Mesothelial cell of epicardium (in vitro differentiated cells): ENCODE measurements at places on chromosomes 11 and 22. TPM values are rescaled to one million over a fixed set of nuclear protein-coding genes. Genes with fewer than 3 reads are reported as not detected.

DNA sequence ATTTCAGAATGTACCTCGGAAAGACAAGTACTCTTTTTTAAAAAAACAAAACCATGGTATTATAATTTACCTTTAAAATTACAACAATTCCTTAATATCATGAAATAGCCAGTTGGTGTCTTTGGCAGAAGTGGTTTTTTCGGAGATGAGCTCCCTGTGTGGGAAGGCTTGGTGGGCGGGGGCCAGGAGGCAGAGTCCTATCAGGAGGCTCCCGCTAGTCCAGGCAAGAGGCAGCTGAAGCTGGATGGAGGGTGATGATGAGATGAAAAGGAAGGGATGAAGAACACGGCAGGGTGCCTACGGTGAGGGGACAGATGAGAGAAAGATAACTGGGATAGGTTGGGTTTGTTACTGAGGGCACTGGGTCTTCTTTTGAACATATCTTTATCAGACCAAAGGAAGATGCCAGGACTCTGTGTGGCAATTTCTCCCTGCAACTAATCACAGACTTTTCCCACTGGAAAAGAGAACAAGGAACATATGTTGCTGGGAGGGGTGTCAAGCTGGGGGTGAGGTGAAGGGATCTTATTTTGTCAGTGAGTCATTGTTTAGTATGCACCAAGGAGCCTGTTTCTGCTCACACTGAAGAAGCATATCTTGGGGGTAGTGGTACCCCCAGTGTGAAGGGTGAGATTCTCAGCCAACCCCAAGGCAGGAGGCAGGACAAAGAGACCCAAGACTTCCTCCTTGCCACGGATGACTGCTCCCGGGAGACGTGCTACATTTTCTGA, 91.5 kb upstream of the YWHAH start:
- DNase-seq = no peak

GRCh38 chr11:20337526-20338154, 25.9 kb upstream of the HTATIP2 start:
- no peak for DNase-seq

- no peak for DNase-seq
These were observed 90.6 kb downstream of the LARGE1 start for GRCh38 chr22:33829546-33830280.

LMO1 gene
- total RNA-seq = 2.5 to 4.1 TPM (median 3.2 TPM) in 3 replicates

GRCh38 chr11:59730896-59731565, 17.4 kb upstream of the OR10V1 start:
- DNase-seq = no peak

GRCh38 chr22:29292379-29292778, 14.1 kb upstream of the GAS2L1 start:
- no peak for DNase-seq

DNA sequence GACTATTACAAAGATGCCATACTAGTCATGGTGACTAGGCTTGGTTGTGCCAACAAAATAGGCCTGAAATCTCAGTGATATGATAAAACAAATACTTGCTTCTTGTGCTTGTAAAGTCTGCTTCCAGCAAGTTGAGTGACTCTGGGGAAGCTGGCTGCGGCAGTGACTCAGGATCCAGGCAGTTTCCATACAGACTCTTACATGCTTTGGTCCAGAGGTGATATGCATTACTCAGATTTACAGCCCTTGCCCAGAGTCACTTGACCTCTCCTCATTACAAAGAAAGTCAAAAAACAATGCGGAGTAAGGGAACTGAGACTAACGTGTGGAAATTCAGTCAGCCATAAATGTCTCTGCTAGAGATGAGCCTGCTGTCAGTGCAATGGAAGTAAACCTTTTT, 387.5 kb downstream of the KCNA4 start:
- no peak for DNase-seq
